ENCODE measurements at places on chromosomes 3 and 15.

DNA sequence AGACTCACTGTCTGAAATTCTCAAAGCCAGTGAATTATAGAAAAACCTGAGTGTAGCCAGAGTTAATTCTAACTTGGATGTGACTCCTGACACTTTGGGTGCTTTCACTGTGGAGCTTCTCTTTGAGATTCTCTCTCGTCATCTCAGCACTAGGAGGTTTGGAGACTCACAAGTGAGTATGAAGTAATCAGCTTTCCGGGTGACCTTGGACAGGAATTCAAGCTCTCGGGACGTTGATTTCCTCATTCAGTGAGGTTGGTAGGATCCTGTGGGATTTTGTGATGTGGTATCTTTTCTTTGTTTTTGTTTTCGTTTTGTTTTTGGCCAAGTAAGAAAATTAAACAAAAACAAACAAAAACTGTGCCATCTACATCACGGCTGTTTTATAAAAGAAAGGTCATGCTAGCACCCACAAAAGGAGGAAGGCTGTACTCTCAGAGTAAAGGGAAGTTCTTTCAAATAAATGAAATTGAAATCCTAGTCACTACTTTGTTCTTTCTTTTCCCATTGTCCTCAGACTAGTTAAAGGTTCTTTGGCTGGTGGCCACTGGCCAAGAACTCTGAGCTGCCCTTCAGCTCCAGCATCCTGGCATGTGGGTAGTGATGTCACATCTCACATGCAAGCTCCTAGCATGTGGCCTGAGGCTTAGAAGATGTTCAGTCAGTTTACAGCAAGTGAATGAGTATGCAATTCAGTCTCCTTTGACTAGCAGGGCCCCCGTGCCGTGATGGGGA is 263.3 kb upstream of the TPM1 start:
- H3K4me1 ChIP-seq, result peaks cover 5% of the 10 kb centered on the region
- DNase-seq, result peak; percentile 41
- H3K4me3 ChIP-seq, result no peak overlapping the region
- no peaks in the 10 kb centered on the region for H3K36me3 ChIP-seq

DNA sequence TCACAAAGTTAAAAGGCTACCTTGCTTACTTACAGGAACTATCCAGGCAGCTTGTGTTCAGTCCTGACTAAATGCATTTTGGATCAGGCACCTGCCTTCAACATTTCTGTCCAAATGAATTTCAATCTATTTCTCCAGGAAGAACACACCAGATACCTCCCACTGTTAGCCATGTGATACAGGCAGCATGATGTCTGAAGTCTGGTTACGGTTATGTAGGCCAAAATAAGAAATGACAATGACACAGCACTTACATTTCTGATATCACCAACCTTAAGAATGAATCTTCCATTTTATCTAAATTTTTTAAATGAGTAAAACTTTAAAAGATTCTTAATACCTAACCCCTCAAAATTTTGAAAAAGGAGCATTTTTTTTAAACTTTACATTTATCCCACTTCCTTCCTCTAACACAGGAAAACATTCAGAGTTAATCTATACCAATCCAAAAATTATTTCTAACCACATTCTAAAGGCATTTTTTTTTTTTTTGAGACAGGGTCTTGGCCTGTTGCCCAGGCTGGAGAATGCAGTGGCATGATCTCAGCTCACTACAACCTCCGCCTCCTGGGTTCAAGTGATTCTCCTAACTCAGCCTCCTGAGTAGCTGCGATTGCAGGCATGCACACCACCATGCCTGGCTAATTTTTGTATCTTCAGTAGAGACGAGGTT is at the start of gene MAP4:
Gene MAP4, minus strand, starts transcription at position 116 of the 673 bp plus-strand sequence. CDS start 17,556 bp downstream, outside the sequence.
- DNase-seq, result no peak
- no peak within 1 kb of the TSS for H3K27ac ChIP-seq
- H3K4me1 ChIP-seq, result no peaks in the 10 kb centered on the region
- no peaks in the 10 kb centered on the region for H3K27me3 ChIP-seq
- no peak within 1 kb of the TSS for H3K4me3 ChIP-seq

GRCh38 chr3:116569611-116570010 is 124.3 kb upstream of the LSAMP start:
- H3K27ac ChIP-seq, result no peak overlapping the region
- H3K27me3 ChIP-seq, result no peaks in the 10 kb centered on the region
- H3K36me3 ChIP-seq, result no peaks in the 10 kb centered on the region

DNA sequence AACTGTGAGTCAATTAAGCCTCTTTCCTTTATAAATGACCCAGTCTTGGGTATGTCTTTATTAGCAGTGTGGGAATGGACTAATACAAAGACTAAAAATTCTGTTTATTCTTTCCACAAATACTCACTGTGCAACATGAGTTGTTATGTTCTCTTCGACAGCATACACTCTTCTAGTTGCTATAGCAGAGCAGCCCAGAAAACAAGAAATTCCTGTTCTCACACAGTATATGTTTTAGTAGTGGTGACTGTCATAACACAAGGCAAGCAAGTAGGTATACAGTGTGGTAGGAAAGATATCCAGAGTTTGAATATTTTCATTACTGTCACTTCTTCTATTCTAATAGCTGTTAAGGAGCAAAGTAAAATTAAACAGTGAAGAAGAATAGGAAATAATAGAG is 453.3 kb downstream of the ROBO1 start:
- H3K36me3 ChIP-seq, result no peaks in the 10 kb centered on the region
- no peaks in the 10 kb centered on the region for H3K27me3 ChIP-seq

GRCh38 chr3:124033360-124034015 is 41.6 kb upstream of the ROPN1 start:
- no peaks in the 10 kb centered on the region for H3K36me3 ChIP-seq
- H3K27me3 ChIP-seq, result no peaks in the 10 kb centered on the region
- no peaks in the 10 kb centered on the region for H3K4me1 ChIP-seq
- peak within 1 kb of the TSS; percentile 66 for H3K4me3 ChIP-seq

All from breast epithelium (tissue), 4 donors.